ENCODE measurements at places on chromosomes 1 and 21.

DNA sequence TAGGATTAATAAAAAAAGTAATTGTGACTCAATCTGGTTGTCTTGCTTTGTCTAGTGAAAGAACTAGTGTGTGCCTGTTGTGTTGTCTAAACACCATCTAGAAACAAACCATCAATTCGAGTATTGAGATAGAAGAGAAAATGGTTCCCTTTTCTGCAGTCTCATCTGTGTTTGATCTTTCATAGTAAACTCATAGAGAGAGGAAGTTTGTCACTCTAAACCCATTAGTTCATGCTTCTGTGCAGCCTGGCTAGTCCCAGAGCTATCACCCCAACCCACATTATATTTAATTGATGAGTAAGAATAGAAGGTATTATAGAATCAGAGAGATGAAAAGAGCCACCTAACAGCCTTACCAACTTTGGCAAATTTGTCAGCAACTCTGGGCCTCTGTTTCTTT, 99.5 kb downstream of the TGFB2 start:
- no peak for DNase-seq

GRCh38 chr1:235468970-235469369, 35.3 kb downstream of the B3GALNT2 start:
- DNase-seq, result no peak

DNA sequence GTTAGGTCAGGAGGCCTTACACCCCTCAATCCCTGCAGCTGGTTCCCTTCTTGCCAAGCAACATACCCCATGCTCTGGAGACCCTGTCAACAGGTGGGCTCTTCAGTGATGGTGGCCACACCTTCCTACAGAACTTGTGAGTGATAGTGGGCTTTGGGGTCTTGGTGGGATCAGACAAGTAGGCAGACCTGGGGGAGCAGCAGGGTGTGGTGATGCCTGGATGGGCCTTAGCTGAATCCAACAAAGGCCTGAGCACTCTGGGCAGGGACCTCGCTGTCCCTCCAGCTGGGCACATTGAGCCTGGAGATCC, 14.9 kb downstream of the FAAH start:
- no peak for DNase-seq

GRCh38 chr1:206736878-206737728, 33.5 kb upstream of the IL19 start:
- DNase-seq, result no peak

DNA sequence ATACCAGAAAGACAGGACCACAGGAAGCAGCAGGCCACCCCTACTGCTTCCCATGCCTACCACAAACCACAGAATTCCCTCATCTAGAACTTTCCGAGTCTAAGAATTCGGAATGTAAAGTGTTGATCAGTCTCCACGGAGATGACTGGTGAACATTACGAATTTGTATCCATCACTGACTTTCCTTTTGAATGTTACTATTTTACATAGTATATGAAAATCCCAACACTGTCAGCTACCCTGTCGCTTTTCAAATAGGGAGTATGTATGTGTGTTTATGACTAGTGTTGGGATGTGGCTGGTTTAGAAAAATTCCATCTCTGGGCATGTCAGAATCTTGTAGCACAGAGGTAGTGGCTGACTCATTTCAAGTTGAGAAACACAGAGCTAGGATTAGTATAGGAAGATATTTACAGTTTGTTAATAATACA, 118.2 kb downstream of the COQ8A start:
- DNase-seq, result no peak

GRCh38 chr1:95532335-95532734, 298.3 kb downstream of the RWDD3 start:
- DNase-seq, result no peak
